Smooth muscle cell of the pulmonary artery (primary cell): ENCODE measurements at places on chromosomes 7 and 10. TPM values are rescaled to one million over a fixed set of nuclear protein-coding genes. Genes with fewer than 3 reads are reported as not detected.

The GDF2 gene
- total RNA-seq, result not detected in 2 replicates

The KBTBD2 gene
- 31.4 and 36.4 TPM in 2 replicates for total RNA-seq

The POU6F2 gene
- not detected in 2 replicates for total RNA-seq

The C10orf62 gene
- total RNA-seq, result 0.13 TPM in 1 of 2 replicates, not detected in the other

The EPHA1 gene
- not detected in 2 replicates for total RNA-seq

The METTL27 gene
- 1.9 and 2.9 TPM in 2 replicates for total RNA-seq

The TM9SF3 gene
- 103 and 145 TPM in 2 replicates for total RNA-seq

The COMTD1 gene
- 3.7 and 4.3 TPM in 2 replicates for total RNA-seq

The PRKCQ gene
- 0.03 TPM in 1 of 2 replicates, not detected in the other for total RNA-seq

The RGR gene
- total RNA-seq, result not detected in 2 replicates

The WNT16 gene
- 0.33 TPM in 1 of 2 replicates, not detected in the other for total RNA-seq

The CXCL12 gene
- 101 and 348 TPM in 2 replicates for total RNA-seq
